Activated CD8-positive, alpha-beta T cell treated with anti-CD3 and anti-CD28 coated beads for 36 hours (primary cell): ENCODE measurements at places on chromosomes 16 and 17. TPM values are rescaled to one million over a fixed set of nuclear protein-coding genes. Genes with fewer than 3 reads are reported as not detected.

DNA sequence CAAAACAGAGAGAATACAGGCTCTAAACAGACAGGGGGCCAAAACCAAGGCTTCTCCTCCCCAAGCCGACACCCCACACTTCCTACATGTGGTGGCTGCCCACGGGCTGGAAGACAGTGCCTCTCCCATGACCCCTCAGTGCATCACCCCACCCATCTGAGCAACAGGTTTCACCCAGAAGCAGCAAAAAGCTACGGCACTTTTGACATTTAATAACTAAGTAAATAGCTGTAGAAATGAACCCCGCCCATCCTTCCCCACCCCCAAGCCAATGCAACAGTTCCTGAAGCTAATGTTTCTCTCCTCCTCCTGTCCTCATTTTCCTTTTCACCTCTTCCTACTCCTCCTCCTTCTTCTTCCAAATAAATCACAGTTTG is 9.9 kb upstream of the SOX9 start:
- DNase-seq, result no peak
- no peaks in the 10 kb centered on the region for H3K36me3 ChIP-seq
- H3K4me3 ChIP-seq, result no peak overlapping the region
- no peaks in the 10 kb centered on the region for H3K4me1 ChIP-seq
- peaks cover 24% of the 10 kb centered on the region for H3K27me3 ChIP-seq
- no peak overlapping the region for H3K27ac ChIP-seq

DNA sequence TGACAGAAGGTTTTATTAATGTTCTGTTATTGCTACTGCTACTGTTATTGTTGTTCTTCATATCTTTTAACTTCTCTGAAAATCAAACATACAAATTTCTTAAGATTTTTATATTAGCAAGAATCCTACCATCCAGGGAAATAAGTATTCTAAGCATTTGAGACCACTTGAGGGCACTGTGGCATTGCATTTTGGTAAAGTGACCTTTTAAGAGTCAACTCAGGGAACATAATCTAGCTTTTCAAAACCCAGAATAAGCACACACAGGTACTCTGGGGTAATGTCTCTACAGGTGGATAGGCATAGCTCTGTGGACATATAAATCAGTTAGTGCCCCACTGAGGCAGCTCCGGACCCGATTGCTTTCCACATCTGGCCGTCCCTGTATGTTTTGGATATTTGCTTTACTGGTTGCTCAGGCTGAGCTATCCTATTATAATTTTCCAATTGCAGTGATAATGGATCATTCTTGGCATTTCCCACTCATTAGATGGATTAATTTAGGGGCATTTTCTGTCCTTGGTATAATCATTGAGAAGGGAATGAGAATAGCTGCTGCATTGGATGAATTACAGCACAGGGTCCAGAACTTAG is 1425.1 kb upstream of the CDH8 start:
- no peaks in the 10 kb centered on the region for H3K27me3 ChIP-seq
- H3K4me1 ChIP-seq, result no peaks in the 10 kb centered on the region
- DNase-seq, result no peak
- H3K4me3 ChIP-seq, result no peak overlapping the region
- no peak overlapping the region for H3K27ac ChIP-seq
- no peaks in the 10 kb centered on the region for H3K36me3 ChIP-seq

Gene OR3A3
- not detected for total RNA-seq

DNA sequence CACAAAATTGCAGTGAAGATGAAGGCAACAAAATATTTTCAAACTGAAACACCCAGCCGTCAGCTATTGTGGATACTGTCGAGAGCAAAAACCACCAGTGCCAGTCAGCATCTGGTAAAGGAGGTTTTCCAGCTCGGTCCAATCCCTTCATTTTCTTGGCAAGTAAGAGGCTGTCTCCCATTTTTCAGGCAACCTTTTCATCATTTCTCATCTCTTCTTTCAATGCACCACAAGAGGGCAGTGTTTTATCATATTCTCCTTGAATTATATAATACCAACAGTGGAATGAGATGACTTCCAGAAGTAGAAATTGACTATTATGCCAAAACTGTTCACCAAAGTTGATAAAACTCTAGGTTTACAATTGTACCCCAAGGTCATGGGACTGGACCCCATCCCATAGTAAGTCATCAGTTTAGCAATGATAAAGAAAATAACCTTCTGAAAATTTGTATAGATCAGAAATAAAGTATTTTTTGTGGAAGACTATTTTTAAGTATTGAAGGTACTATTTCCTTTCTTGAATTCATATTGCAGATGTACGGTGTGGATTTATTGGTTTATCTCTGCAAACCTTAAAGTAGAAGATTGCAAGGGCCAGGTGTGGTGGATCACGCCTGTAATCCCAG is 16.8 kb downstream of the NQO1 start:
- no peaks in the 10 kb centered on the region for H3K27me3 ChIP-seq
- H3K4me3 ChIP-seq, result no peak overlapping the region
- H3K36me3 ChIP-seq, result peaks cover 4% of the 10 kb centered on the region
- H3K27ac ChIP-seq, result peak overlapping the region; percentile 67

- peak; percentile 48 for DNase-seq
- peaks cover 46% of the 10 kb centered on the region for H3K4me1 ChIP-seq
- H3K36me3 ChIP-seq, result peaks cover 4% of the 10 kb centered on the region
- H3K4me3 ChIP-seq, result peak overlapping the region; percentile 88
Measured at GRCh38 chr17:19646788-19647696, 1.5 kb upstream of the ALDH3A2 start.

- H3K4me1 ChIP-seq, result no peaks in the 10 kb centered on the region
- H3K27ac ChIP-seq, result no peak overlapping the region
- no peak overlapping the region for H3K4me3 ChIP-seq
- peaks cover 2% of the 10 kb centered on the region for H3K27me3 ChIP-seq
- DNase-seq, result no peak
- H3K36me3 ChIP-seq, result no peaks in the 10 kb centered on the region
Measured at GRCh38 chr16:9338510-9338909, 247.1 kb downstream of the HAPSTR1 start.

Gene HBM
- total RNA-seq, result not detected

Gene RAPGEFL1
- 5.4 TPM for total RNA-seq

Gene PRSS53
- total RNA-seq, result 5.5 TPM

Gene ITGAX
- total RNA-seq, result 4.4 TPM

Gene SPOP
- 61.6 TPM for total RNA-seq

Gene CLDN7
- total RNA-seq, result 1.7 TPM

- no peaks in the 10 kb centered on the region for H3K36me3 ChIP-seq
- H3K4me3 ChIP-seq, result no peak overlapping the region
- DNase-seq, result no peak
- no peaks in the 10 kb centered on the region for H3K27me3 ChIP-seq
- H3K4me1 ChIP-seq, result no peaks in the 10 kb centered on the region
Measured at GRCh38 chr16:48194828-48195556, 39.2 kb upstream of the ABCC12 start.

DNA sequence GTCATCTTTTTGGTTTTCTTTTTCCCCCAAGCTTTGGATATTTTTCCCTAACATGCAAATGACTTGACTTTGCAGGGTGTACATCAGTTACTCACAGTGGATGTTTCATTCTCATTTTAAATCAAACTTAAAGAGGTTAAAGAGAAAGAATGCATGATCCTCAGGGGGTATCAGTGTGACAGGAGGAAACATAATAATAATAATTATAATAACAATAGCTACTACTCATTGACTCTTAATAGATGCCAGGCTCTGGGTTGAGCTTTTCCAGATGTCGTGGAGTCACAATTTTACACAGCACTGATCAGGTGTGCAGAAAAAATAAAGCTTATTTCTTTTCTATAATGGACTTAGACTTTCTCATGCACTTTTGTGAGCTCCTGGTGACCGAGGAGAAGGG is 157.2 kb upstream of the CACNG3 start:
- H3K36me3 ChIP-seq, result peaks cover 46% of the 10 kb centered on the region
- H3K4me1 ChIP-seq, result peaks cover 5% of the 10 kb centered on the region
- no peaks in the 10 kb centered on the region for H3K27me3 ChIP-seq

Gene TMEM238L
- not detected for total RNA-seq

Gene CES3
- total RNA-seq, result 2.9 TPM

- peak overlapping the region; percentile 38 for H3K27ac ChIP-seq
- H3K4me3 ChIP-seq, result no peak overlapping the region
- no peaks in the 10 kb centered on the region for H3K27me3 ChIP-seq
- H3K36me3 ChIP-seq, result no peaks in the 10 kb centered on the region
- no peak for DNase-seq
Measured at GRCh38 chr16:12321311-12321842, 344.8 kb downstream of the SNX29 start.

- peaks cover 9% of the 10 kb centered on the region for H3K4me1 ChIP-seq
- no peak overlapping the region for H3K4me3 ChIP-seq
- H3K36me3 ChIP-seq, result no peaks in the 10 kb centered on the region
- no peak overlapping the region for H3K27ac ChIP-seq
- H3K27me3 ChIP-seq, result no peaks in the 10 kb centered on the region
- DNase-seq, result no peak
Measured at GRCh38 chr16:57642160-57643135, 14.0 kb downstream of the ADGRG1 start.

DNA sequence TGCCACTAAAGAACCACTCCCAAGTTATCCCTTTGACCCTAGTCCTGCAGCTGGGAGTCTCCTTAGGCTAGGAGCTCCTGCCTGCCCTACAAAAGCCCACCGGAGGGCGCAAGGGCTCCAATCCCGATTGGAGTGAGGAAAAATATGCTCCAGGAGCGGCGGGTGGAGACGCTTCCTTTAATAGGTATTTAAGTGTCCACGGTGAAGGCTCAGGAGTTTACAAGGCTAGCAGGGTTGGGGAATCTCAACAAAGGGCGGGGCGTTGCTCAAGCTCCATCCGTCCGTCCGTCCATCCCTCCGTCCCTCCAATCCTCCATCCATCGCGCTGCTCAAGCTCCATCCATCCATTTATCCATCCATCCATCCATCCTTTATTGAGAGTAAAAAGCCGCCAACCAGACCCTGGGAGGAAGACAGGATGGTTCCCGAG is 556 bp upstream of the SPNS1 start:
- H3K4me1 ChIP-seq, result peaks cover 29% of the 10 kb centered on the region
- peaks cover 4% of the 10 kb centered on the region for H3K36me3 ChIP-seq

GRCh38 chr17:51165680-51166197 is 472 bp upstream of the NME2 start:
- peak; percentile 66 for DNase-seq
- peaks cover 31% of the 10 kb centered on the region for H3K4me1 ChIP-seq
- peak overlapping the region; percentile 97 for H3K27ac ChIP-seq
- H3K4me3 ChIP-seq, result peak overlapping the region; percentile 84
- H3K27me3 ChIP-seq, result no peaks in the 10 kb centered on the region

GRCh38 chr17:20085283-20085845 is 76.2 kb downstream of the SPECC1 start:
- H3K4me1 ChIP-seq, result peaks cover 3% of the 10 kb centered on the region
- no peak overlapping the region for H3K4me3 ChIP-seq
- no peaks in the 10 kb centered on the region for H3K27me3 ChIP-seq
- no peak for DNase-seq

DNA sequence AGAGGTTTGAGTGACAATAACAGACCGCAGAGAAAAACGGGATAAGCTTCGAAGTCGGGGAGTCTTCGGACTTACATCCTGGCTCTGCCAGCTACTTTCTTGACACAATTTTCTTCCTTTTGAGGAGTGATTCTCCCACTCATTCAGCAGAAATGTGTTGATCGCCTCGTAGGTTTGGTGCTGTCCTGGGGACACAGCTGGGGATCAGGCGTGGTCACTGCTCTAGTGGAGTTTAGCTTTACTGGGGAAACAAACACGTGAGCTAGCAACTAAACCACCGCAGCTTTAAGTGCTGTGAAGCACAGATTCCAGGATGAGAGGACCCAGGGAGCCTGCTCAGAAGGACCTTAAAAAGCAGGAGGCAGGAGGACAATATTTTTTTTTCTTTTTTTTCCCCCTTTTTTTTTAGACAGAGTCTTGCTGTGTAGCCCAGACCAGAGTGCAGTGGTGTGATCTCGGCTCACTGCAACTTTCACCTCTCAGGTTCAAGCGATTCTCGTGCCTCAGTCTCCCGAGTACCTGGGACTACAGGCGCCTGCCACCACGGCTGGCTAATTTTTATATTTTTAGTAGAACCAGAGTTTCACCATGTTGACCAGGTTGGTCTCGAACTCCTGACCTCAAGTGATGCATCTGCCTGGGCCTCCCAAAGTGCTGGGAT is 858 bp downstream of the NUBP1 start:
- H3K4me3 ChIP-seq, result peak overlapping the region; percentile 76
- H3K27ac ChIP-seq, result peak overlapping the region; percentile 98
- DNase-seq, result no peak
